ENCODE measurements at places on chromosomes 2 and 18.

- no peak for DNase-seq
Measured at GRCh38 chr2:31736695-31737454, 156.1 kb upstream of the SRD5A2 start.

DNA sequence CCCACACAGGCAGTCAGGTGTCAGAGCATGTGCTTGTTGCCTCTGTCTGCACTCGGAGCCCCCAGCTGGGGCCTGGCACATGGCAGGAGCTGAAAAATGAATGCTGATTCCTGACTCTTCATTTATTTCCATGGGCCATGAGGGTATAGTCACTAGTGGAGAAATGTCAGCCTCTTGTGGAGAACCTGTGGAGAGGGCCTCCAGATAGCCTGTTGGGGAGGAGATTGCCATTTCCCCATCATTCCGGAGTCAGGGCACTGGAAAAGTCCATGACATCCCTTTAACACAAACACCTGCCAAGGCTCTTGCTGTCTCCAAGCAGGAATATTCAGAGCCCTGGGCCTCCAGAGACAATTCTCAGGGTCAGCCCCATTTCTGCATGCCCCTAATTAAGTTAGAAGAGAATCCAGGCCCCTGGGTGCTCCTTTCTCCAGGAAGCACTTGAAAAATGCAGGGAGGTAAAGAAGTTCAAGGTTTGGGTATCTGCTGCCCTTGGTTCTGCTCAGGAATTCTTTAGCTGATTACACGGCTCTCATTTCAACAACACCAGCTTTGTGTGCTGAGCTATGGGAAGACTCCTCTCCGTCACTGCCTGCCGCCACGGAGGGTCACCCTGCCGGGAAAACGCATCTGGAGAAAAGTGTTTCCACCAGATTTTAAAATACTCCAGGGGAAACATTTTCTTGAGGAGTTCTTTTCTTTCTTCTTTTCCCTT is 311.3 kb downstream of the MYCN start:
- no peak for DNase-seq

DNA sequence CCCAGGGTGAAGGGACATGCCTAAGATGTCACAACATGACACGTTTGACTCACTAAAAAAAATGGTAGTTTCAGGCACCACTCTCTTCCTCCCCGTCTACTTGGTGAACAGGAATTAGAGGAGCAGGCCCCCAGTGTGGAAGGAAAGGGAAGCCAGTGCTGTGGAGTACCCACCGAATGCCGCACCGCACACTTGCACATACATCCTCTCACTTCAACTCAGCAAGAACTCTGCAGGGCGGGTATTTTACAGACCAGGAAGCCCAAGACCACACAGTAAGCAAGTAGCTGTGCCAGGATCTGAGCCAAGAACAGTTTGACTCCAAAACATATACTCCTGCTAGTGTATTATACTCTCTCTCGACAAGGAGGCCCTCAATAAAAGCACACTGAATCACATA is 69.8 kb downstream of the BCL2 start:
- DNase-seq = no peak

GRCh38 chr2:190847504-190848081 is 33.0 kb upstream of the GLS start:
- DNase-seq = no peak

- DNase-seq = no peak
Measured at GRCh38 chr2:12045864-12046291, 299.4 kb downstream of the LPIN1 start.

DNA sequence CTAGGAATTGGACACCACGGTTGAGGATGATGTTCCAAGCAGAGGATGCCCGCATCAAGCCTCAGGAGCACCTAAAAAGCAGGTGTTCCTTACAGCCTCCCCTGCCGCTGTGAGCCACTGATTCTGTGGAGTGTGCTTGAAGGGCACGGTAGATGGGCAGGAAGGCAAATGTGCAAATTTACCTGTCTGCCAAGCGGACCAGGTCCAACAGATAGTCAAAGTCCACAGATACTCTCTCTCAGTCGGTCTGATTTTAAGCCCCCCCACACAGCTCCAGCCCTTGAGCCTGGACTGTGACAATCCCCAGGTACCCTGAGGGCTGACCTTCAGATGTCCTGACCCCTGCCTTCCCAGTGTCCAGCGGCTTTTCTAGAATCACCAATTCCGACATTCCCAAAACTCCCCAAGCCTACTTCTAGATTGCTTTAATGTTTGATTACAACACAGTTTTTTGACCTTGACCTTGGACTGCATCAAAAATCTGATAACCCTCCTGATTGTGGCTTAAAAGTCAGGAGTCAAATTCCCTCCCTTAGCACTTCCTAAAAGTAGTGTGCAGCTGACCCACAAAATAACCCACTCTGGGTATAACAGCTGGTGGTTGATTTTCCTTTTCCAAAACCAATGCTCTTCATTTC is 208.8 kb upstream of the NCKAP5 start:
- no peak for DNase-seq

GRCh38 chr18:34224423-34225217 is at the start of gene NOL4:
Gene NOL4 (minus strand): TSS chr18:34224913. CDS start chr18:34223253, 1,660 bp downstream.
- peak; percentile 8 for DNase-seq

DNA sequence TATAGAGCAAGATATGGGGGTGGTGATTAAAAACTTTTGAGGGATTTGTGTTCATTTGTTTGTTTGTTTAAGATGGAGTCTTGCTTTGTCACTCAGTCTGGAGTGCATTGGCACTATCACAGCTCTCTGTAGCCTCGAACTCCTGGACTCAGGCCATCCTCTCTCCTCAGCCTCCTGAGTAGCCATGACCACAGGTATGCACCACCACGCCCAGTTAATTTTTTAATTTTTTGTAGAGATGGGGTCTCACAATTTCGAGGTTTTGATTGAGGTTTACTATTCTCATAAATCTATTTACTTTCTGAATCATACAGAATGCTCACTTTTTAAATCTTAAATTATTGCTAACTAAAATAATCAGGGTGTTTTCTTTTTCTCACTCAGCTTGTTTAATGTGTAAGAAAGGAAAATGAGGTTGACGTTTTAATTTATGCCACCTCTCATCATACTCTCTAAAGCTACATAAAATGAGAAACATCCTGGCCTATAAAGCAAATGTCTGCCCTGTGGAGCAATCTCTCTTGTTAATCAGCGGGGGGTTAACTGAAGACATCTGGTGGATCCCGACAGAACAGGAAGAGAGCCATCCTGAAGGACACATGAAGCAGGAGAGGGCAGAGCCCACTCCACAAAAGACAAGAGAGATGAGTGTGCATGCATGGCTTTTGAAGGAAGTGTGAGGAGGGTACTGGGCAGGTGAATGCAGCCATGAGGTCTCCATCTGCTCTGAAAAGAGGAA is 589.1 kb upstream of the SLC8A1 start:
- no peak for DNase-seq

DNA sequence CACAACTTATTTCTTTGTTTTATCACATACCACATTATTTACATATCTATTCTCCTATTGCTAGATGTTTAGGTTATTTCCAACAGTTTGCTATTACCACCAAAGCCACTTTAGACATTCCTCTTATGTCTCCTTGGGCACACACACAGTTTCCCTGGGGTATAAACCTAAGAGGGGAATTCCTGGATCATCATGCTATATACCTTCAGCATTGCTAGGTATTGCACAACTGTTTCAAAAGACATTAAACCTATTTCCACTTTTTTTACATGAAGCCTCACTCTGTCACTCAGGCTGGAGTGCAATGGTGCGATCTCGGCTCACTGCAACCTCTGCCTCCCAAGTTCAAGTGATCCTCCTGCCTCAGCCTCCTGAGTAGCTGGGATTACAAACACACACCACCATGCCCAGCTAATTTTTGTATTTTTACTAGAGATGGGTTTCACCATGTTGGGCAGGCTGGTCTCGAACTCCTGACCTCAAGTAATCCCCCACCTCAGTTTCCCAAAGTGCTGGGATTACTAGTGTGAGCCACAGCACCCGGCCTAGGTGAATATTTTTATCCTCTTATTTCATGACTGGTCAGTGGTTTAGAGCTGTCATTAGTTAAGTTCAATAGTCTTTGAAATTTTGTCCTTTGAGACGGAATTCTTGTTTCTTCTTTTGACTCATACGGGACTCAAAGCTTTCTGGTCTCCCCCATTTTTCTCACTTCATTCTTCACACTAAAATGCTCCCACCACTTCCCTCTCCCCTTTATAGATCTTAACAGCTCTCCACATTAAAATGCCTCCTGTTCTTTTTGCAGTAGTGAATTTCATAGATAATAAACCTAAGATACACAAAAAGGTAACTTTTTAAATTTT is 30.3 kb downstream of the SULT1C4 start:
- no peak for DNase-seq

DNA sequence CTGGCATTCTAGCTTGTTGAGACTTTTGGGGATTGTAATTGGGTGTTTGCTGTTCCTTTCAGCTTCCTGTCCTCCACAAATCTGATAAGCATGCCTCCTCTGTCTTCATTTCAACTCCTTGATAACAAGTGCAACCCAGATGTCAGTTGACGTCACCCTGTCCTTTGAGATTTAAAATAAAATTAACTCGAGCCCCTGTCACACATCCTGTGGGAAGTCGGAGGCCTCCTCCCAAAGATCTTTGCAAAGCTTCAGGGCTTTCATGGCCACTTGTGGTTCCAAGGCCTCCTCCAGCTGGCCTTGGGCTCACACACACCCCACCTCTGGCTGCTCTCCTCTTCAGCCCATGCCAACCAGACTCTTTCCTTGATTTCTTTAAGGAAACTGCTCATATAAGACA is 69.9 kb upstream of the ITGA6 start:
- DNase-seq = no peak

DNA sequence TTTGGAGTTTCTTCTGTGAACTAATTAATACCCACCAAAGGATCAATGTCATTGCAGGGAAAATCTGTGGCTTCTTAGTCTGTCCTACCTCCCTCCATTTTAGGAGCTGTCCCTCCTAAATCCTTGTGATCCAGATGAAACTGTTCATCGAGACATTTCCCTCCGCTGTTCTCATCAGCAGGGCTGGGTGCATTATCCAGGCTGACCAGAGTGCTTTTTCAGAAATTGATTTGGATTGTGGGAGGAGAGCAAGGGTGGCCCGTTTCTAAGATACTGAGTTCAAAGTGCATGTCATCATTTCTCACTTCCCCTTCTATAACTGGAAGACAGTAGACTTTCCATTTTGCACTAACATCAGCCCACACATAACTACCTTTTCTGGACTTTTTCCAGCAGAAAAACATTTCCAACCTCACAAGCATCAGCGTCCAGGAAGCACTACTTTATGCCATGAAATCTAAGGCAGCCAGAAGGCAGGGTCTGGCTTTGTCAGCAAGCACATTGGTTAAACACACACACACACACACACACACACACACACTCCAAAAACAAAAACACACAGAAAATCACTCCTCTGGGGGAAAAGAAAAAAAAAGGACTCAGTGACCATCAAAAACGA is 94.1 kb downstream of the ANKRD44 start:
- no peak for DNase-seq

- DNase-seq = no peak
Measured at GRCh38 chr2:160036736-160037135, 25.7 kb downstream of the PLA2R1 start.

DNA sequence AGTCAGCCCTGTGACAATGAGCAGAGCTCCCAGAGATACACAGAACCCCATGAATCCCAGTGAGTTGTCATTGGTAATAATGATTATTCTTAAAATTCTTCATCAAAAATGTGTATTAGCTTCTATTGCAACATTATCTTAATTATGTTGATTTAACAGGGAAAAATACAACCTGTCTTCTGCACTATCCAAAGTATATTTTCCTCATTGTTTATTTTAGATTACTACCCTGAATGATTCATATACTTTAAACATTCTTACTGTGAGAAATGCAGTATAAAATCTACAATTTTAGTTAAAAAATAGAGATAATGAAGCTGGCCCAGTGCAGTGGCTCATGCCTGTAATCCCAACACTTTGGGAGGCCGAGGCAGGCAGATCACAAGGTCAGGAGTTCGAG is 125.2 kb upstream of the LYPD1 start:
- DNase-seq = no peak

DNA sequence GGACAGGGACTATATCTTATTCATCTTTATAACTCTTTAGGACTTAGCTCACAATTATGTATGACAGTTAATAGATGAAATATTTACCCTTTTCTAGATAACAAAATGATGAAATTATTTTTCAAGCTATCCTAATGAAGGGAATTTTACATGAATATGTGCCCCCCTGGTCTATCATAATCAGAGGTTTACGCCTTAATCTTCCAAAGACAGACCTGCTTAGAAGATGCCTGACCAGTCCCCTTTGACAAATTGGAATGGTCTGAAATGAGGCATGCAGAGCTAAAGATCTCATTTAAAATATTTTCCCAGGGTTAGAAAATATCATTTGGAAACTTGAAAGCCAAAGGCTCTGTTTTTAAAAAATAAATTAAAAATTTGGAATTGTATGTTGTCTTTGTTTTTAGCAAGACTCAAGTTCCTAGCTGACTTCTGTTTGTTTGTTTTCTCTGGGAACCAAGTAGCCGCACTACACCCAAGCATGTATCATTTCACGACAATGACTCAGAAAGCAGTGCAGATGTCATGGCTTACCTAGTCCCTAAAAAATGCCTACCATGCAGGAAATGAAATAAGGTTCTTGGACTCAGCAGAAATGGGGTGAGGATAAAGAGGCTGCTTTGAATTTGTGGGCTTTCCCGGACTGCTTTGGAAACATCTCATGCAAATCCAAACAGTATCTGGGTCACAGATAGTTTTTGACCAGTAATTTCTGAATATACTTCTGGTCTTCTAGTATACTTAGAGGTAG is 162.1 kb downstream of the ZEB2 start:
- peak; percentile 99 for DNase-seq

GRCh38 chr2:180695586-180696401 is 284.6 kb upstream of the UBE2E3 start:
- no peak for DNase-seq

DNA sequence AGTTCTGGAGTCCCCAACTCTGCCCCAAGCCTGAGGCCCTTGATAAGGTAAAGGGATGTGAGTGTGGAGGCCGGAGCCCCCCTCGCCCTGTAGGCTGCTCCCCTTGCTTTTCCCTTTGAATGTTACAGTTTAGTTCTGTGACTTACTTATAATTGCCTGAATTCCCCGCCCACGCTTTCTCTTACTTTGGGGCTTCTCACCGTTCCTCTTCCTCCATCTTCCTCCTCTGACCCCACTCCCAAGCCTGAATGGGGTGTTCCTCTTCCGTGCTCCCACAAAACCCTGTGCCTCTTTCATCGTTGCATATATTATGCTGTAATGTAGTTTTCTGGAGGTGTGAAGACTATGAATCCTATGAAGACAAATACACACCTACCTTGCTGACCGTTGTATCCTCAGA is 15.0 kb upstream of the IL1RN start:
- DNase-seq = no peak

GRCh38 chr2:133974353-133974752 is 279.5 kb upstream of the MGAT5 start:
- DNase-seq = no peak

- DNase-seq = no peak
Measured at GRCh38 chr2:58899692-58900091, 658.6 kb upstream of the FANCL start.

DNA sequence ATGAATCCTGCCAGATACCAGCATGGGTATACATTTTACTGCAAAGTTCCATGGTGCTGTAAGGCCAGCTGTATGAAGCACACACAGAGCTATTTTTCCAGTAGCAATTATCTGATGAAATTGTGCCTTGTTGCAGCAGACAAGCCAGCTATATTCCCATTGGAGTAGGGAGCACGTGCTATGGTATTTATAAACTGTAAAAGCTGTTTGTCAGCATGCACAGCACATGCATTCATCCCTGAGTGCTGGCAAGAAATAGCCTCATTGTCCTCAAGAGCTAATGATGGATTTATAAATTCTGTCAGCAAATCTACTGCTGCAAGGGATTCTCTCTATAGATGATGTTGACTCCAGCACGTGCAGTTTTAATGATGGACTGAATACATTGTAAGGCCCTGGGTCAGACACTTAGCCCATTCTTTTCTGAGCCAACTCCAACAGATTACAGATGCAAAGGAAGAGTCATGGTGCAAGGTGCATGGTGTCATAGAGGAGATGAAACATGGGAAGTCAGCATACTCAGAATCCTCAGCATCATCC is 61.7 kb downstream of the KCNS3 start:
- no peak for DNase-seq
